ENCODE measurements at places on chromosomes 16 and 17.

- peak; percentile 70 for DNase-seq
These were observed 174.9 kb downstream of the SEC14L1 start for GRCh38 chr17:77315551-77316190.

DNA sequence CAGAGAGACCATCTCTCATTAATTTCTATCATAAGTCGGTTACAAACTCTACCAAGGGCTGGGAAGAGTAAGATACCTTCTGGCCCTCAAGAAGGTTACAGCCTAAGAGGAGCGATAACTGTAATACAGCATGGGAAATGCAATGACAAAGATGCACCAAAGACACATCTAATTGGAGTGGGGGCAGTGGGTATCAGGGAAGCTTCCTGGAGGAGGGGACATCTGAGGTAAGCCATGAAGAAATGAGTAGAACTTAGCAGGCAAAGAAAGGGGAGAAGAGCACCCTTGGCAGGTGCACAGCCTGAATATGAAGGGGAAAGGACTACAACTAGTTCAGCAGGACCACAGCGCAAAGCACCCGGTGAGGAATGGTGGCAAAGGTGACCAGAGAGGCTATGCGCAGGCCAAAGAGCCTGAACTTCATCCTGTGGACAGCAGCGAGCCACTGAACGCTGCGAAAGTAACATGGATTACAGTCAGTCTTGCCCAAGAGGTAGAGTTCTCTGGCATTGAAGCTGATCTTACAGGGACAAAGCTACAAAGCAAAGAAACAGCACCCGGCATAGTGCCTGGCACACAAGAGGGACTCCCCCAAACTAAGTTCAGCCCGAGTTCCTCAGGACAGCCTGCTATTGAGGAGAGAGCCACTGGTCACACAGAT lies 2.8 kb downstream of the TBC1D10B start:
- DNase-seq: no peak

- DNase-seq: no peak
These were observed 135.7 kb upstream of the HS3ST2 start for GRCh38 chr16:22678311-22678710.

- no peak for DNase-seq
These were observed 540 bp upstream of the ACLY start for GRCh38 chr17:41919165-41919817.

DNA sequence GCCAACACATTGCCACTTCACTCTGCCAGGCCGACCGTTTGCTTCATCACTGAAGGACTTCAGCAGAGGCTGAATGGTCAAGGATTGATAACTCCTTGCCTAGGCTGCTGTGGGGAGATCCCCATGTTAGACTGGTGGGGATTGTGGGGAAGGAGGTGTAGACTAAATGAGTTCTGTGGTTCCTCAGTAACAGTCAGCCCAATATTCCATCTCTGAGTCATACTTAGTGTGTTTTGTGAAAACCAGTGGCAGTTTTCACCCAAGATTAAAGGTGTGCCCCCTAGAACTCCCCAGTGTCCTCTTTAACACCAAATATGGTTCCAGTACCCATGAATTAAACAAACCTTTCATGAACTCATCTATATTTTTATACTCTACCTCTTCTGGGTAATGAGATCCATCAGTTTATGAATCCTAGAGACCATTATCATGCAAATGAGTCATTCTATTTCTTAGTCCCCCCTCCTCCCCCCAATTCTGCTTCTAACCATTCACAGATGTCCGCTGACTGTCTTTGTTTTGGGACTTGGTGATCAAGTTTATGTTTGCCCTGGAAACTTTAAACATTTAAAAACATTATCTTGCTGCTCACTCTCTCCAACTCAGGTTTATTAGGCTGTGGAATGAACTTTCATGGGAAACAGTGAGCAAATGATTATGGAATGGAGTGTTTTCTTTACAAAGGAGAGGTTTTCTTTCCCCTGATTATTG lies 66.8 kb upstream of the GAS7 start:
- DNase-seq: no peak

- no peak for DNase-seq
These were observed 49.2 kb downstream of the CUEDC1 start for GRCh38 chr17:57905875-57906455.
